Upper lobe of right lung (tissue), 1 donor: ENCODE measurements at places on chromosomes 1 and 21. TPM values are rescaled to one million over a fixed set of nuclear protein-coding genes. Genes with fewer than 3 reads are reported as not detected.

Gene COL8A2
- 16.2 TPM for total RNA-seq

Gene DYRK3
- total RNA-seq, result 8.1 TPM

Gene KIF26B
- 3.4 TPM for total RNA-seq

Gene TMEM82
- total RNA-seq, result not detected

DNA sequence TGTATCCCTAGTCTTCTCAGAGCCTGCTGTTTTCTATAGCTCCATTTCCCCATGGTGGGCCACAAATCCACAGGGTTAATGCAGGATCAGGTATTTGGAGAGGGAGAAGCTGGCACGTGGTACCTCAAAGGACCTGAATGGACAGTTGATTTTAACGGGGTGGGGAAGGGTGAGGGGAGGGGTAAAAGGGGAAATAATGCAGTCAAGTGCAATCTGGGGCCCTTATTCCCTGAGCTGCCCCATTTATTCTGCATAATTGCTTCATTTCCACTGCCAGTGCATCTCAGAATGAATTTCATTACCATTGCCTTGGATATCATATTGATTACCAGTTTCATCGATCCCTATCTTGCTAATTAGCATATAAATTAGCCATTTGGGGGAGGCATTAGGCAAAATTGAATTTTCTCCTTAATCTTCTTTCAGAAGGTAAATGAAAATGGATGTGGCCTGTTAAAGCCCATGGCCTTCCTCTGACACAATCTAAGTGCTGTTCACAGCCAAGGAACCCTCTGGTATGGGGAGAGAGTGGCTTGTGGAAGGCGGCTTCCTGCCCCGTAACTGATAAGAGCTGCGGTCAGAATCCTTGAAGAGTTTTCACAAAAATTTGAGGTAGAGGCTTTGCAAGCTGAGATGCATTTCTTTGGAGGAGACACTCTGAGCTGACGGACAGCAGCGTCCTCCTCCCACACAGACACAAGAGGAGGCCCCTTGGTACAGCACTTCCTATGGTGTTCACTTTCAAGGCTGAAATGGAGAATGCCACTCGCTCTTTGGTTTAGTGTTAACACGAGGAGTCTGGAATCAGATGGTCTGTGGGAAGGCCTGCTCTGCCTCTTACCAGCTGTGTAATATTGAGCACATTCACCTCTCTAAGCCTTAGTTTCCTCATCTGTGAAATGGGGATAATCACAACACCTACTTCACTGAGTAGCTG is 34.4 kb downstream of the PHC2 start:
- peaks cover 8% of the 10 kb centered on the region for H3K4me1 ChIP-seq
- no peaks in the 10 kb centered on the region for H3K27me3 ChIP-seq
- no peak overlapping the region for H3K4me3 ChIP-seq

DNA sequence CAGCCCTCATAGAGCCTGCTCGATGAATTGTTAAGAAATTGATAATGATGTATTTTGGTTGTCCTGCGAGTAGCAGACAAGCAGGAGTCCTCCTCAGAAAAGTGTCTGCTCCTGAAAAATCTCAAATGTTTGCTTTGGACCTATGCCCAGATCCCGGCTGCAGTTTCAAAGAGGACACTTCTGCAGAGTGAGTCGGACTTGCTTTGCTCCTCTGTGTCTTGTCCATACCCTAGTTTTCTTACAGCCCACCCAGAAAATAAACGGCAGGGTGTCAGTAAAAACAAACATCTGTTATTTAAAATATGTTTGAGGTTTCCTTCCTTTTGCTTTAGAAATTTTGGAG is 2.8 kb downstream of the S100A10 start:
- no peak for DNase-seq
- peaks cover 66% of the 10 kb centered on the region for H3K4me1 ChIP-seq
- peaks cover 10% of the 10 kb centered on the region for H3K36me3 ChIP-seq

- no peak overlapping the region for H3K27ac ChIP-seq
- H3K4me1 ChIP-seq, result peaks cover 3% of the 10 kb centered on the region
- H3K27me3 ChIP-seq, result peaks cover 29% of the 10 kb centered on the region
Observed at GRCh38 chr1:3657578-3658230, 5.4 kb downstream of the TP73 start.

DNA sequence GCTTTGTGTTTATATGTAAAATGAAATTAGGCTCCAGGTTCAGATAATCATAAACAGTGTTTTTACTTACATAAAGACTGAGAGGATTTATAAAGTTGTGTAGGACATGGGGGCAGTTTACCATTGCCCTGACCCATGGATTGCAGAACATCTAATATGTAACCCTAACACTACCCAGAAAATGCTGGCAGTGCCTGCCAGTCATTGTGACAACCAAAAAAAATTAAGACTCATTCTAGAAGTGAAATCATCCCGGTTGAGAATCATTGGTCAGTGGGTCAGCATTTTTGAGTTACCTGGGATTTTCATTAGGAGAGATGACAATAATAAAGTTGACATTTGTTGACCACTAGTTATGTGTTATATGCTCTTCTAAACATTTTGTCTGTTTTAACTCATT is 31.2 kb upstream of the THEM4 start:
- H3K36me3 ChIP-seq, result no peaks in the 10 kb centered on the region
- no peak overlapping the region for H3K4me3 ChIP-seq
- H3K27me3 ChIP-seq, result no peaks in the 10 kb centered on the region
- no peak for DNase-seq
- H3K4me1 ChIP-seq, result peaks cover 17% of the 10 kb centered on the region
- H3K27ac ChIP-seq, result no peak overlapping the region

GRCh38 chr1:221470000-221470698 is 271.7 kb downstream of the DUSP10 start:
- no peak for DNase-seq
- no peaks in the 10 kb centered on the region for H3K36me3 ChIP-seq
- no peaks in the 10 kb centered on the region for H3K27me3 ChIP-seq
- no peak overlapping the region for H3K27ac ChIP-seq
- H3K4me3 ChIP-seq, result no peak overlapping the region

- H3K27me3 ChIP-seq, result no peaks in the 10 kb centered on the region
- DNase-seq, result peak; percentile 69
- peaks cover 16% of the 10 kb centered on the region for H3K4me1 ChIP-seq
- H3K36me3 ChIP-seq, result peaks cover 21% of the 10 kb centered on the region
Observed at GRCh38 chr1:37945743-37946702, 830 bp downstream of the INPP5B start.

DNA sequence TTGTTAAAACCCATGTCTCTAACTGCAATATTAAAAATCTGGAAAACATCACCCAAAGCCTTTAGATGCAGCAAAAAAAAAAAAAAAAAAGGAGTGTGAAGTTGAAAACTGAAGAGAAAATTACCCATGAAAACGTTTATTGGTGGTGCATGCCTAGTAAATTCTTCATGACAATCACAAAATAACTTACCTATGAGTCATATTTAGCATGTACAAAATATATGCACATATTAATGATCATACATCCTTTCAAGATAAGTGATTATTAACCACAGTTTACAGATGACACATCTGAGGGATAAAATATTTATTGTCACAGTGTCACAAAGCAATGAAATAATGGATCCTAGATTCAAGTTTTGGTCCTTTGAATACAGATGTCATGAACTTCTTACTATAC is 505.2 kb upstream of the NR5A2 start:
- H3K27ac ChIP-seq, result no peak overlapping the region
- no peaks in the 10 kb centered on the region for H3K36me3 ChIP-seq
- H3K4me3 ChIP-seq, result no peak overlapping the region
- H3K4me1 ChIP-seq, result no peaks in the 10 kb centered on the region

DNA sequence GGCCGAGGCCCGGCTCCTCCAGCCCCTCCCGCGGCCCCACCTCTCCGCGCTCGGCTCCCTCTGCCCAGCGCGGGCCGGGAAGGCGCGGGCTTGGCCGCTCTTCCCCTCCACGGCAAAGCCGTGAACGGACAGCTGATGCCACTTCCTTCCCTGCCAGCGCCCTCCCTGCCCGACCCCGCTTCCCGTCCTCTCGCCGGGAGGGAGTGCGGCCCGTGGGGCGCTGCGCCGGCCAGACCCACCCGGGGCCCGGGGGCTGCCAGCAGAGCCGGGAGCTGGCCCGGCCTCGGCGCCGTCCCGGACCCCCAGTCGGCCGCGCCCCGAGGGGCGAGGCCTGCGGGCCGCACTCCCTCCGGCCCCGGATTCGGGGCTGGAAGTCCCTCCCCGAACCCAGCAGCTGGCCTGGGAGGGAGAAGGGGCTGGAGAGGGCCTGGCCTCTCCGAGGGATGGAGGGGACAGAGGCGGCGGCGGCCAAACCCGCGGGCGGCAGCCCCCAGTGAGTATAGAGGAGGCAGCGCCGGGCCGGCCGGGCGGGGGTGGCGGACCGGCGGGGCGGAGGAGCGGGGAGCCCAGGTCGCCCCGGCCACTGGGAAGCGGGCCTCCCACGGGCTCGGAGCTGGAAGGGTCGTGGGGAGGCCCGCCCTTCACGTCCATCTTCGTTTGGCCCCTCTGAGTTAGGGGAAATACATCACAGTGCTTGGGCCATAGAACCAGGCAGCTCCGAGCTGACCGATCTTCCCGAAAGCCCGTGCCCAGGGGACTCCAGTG is at the start of gene KIAA1614:
TSS of gene KIAA1614 (plus strand) at position 97 of the 765 bp plus-strand sequence. CDS start at position 444, 347 bp downstream.
- H3K4me3 ChIP-seq, result peak within 1 kb of the TSS; percentile 60
- peak within 1 kb of the TSS; percentile 84 for H3K27ac ChIP-seq
- no peaks in the 10 kb centered on the region for H3K4me1 ChIP-seq
- H3K36me3 ChIP-seq, result no peaks in the 10 kb centered on the region
- peak; percentile 73 for DNase-seq

DNA sequence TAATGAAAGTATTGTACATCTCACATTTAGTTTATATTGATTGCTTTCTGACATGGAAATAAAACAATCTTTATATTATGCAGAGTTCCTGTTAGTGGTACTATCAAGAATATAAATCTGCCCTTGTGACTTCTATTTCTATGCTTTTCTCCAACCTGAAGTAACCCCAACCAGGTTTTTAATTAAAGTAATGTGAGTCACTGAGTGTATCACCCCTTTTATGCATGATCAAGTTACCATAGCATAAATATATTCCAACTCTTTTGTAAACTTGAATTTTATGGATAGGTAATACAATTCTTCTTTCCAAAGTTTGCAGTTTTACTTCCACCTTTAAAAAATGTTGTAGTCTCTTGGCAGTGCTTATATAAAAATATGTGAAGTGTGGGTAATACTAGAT is 532.3 kb downstream of the USP25 start:
- no peaks in the 10 kb centered on the region for H3K4me1 ChIP-seq
- no peaks in the 10 kb centered on the region for H3K36me3 ChIP-seq
- no peak overlapping the region for H3K27ac ChIP-seq
- DNase-seq, result no peak
- H3K27me3 ChIP-seq, result no peaks in the 10 kb centered on the region
- no peak overlapping the region for H3K4me3 ChIP-seq

DNA sequence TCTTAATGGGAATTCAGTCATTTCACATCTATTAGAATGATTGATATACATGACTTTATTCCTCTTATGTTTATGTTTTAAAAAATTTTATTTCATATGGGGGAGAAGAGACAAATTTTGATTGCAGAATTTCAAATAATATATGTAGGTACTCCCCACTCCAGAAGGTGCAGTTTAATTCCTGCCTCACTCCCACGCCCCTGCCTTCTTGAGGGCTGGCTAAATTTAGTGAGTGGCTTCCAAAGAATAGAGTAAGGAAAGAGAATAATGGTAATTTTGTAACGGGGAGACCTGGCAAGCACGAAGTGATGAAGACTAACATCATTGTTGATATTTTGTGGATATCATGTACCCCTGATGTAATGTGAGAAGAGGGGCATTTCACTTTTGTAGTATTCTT is 94.7 kb upstream of the FAM78B start:
- H3K4me3 ChIP-seq, result no peak overlapping the region
- no peak overlapping the region for H3K27ac ChIP-seq
- DNase-seq, result no peak
- H3K27me3 ChIP-seq, result no peaks in the 10 kb centered on the region
- no peaks in the 10 kb centered on the region for H3K36me3 ChIP-seq

- H3K27me3 ChIP-seq, result peaks cover 99% of the 10 kb centered on the region
- no peak overlapping the region for H3K27ac ChIP-seq
- peaks cover 26% of the 10 kb centered on the region for H3K4me1 ChIP-seq
- no peak overlapping the region for H3K4me3 ChIP-seq
Observed at GRCh38 chr1:90726986-90727480, 9.9 kb upstream of the BARHL2 start.

GRCh38 chr1:28428012-28428411 is 58.5 kb downstream of the PHACTR4 start:
- DNase-seq, result no peak
- H3K4me1 ChIP-seq, result no peaks in the 10 kb centered on the region
- H3K27ac ChIP-seq, result no peak overlapping the region
- no peaks in the 10 kb centered on the region for H3K27me3 ChIP-seq
- no peaks in the 10 kb centered on the region for H3K36me3 ChIP-seq

GRCh38 chr1:99992044-99992722 is 22.4 kb downstream of the SLC35A3 start:
- no peaks in the 10 kb centered on the region for H3K4me1 ChIP-seq
- H3K36me3 ChIP-seq, result peaks cover 11% of the 10 kb centered on the region
- H3K27me3 ChIP-seq, result no peaks in the 10 kb centered on the region
- H3K4me3 ChIP-seq, result no peak overlapping the region
- H3K27ac ChIP-seq, result no peak overlapping the region

GRCh38 chr1:154895798-154896197 is 25.7 kb upstream of the KCNN3 start:
- no peaks in the 10 kb centered on the region for H3K36me3 ChIP-seq
- no peak overlapping the region for H3K27ac ChIP-seq
- H3K4me3 ChIP-seq, result no peak overlapping the region
- H3K27me3 ChIP-seq, result no peaks in the 10 kb centered on the region

GRCh38 chr1:16957731-16958130 is 22.7 kb downstream of the MFAP2 start:
- peaks cover 7% of the 10 kb centered on the region for H3K4me1 ChIP-seq
- no peaks in the 10 kb centered on the region for H3K36me3 ChIP-seq
- no peaks in the 10 kb centered on the region for H3K27me3 ChIP-seq
- H3K4me3 ChIP-seq, result no peak overlapping the region
- no peak overlapping the region for H3K27ac ChIP-seq

DNA sequence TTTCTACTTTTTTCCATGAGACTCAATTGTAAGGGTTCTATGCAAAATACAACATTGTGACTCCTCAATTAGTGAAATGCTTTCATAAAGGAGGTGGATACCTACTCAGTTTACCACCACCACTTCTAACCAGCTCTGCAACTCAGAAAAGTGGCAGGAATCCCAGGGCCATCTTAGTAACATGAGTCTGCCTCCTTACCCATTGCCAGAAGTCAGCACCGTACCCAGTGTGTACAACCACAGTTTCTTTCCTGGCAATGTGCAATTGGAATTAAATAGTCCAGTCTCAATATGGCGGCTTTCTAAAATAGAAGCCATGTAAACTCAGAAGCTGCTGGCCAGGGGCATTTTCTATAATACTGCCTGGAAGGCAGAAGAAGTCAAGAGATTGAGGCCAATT is 32.1 kb downstream of the TESK2 start:
- no peaks in the 10 kb centered on the region for H3K4me1 ChIP-seq
- H3K36me3 ChIP-seq, result peaks cover 6% of the 10 kb centered on the region
- no peaks in the 10 kb centered on the region for H3K27me3 ChIP-seq
- no peak overlapping the region for H3K4me3 ChIP-seq
